Stimulated activated CD4-positive, alpha-beta T cell treated with anti-CD3 and anti-CD28 coated beads, Interleukin-4, amount 100 ng/mL, for 24 hours (primary cell): ENCODE measurements at places on chromosomes 6 and 20.

DNA sequence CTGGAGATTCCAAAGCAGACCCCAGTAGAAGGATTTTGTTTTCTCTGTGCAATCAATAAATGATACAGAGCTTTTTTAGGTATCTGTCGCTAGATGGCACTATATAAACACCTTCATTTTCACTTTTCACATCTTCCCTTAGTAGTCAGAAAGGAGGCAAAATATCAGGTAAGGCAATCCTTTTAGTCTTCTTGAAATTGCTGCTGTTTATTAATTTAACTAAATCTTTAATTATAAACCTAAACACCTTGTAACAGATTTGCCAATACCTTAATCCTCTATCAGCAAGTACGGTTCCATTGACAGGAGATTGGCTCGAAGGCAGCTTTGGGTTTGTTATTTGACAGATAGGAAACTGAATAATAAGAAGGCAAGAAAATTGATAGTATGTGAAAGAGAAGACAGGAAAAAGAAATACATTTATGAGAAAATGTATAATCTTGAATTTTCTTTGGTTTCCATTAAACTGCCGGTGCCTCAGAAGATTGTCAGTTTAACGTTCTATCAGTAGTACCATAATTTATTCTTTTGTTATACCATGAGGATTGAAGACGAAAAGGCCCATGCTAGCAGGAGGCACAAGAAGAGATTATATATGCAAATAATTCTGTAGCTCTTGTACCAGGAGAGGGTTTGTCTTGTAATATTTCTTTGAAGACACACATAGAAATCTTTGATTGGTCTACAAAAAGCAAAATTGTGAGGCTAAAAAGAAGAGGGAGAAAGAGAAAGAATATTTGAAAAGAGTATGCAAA, 23.5 kb upstream of the IBTK start:
- no peak for DNase-seq

- no peak for DNase-seq
These were observed 509.9 kb upstream of the POU3F2 start for GRCh38 chr6:98324446-98324845.

GRCh38 chr6:169092375-169092774, 161.3 kb downstream of the THBS2 start:
- no peak for DNase-seq

- DNase-seq = no peak
These were observed 990.9 kb downstream of the EPHA7 start for GRCh38 chr6:92428448-92428847.

DNA sequence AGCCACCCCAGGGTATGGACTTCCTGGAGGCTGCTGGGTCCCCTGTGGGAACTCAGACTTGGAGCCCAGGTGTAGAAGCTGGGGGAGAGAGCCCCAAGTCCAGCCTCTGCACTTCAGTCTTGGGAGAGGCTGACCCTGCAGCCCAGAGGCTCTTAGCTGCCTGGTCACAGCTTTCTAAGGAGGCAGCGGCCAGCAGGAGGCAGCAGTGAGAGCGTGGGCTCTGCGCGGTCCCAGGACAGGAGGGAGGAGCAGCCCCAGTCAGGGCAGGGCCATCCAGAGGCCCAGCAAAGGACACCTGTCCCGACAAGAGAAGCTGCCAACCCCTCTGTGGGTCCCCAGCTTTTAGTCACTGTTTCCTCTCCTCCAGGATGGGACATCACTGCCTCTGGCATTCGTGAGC, 9.4 kb downstream of the TREML2 start:
- DNase-seq = peak; percentile 30

DNA sequence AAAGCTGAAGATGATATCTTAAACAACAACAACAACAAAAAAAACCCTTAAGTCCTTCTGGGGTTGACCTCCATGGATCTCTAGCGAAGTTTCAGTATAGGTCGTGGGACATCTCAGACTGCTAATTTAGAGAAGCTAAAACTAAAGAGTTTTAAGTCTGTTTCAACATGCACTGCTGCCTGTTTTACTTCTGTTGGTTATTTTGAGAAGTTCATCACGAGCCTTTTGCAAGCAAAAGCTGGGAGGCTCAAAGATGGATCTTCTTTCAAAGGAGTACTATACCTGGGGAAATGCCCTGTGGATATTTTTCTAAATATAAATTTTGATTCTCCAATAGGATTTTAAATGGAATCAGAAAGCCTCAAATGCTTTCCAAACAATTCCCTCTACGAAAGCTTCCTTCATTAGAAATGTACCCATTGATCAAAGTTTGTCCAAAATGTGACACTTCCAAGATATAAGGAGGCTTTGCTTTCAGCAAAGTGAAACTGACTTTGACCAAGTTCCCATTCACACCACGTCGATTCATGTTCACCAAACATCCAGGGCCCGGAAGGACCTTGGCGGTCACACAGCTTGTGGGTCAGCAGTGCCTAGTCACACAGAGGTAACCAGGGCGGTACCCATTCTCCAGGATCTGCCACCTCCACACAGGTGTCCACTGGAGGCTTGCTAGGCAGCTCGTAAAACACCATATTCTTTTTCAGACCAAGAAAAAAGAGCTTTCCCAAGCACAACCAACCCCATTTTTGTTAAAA, 94.7 kb upstream of the QKI start:
- no peak for DNase-seq

GRCh38 chr6:157088841-157089240, 234.5 kb downstream of the TMEM242 start:
- no peak for DNase-seq

DNA sequence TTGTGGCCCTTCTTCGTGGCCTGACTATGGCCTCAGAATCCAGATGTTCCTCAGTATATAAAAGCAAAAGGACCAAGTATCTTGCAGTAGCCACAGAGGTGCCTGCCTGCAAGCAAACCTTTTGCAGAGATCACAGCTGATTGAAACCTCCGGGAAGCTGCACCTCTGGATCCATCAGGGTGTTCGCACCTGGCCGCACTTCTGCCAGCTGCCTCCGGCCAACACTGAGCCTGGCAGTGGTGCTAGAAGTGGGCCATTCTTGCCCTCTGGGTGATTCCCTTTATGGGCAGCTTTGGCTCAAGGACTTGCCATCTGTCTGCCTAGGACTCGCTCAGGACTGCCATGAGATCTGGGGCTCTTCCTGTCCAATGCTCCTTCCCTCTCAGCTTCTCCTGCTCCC, 214.6 kb upstream of the ECI2 start:
- DNase-seq = no peak

- DNase-seq = no peak
These were observed 56.6 kb downstream of the MAFB start for GRCh38 chr20:40632346-40632976.

DNA sequence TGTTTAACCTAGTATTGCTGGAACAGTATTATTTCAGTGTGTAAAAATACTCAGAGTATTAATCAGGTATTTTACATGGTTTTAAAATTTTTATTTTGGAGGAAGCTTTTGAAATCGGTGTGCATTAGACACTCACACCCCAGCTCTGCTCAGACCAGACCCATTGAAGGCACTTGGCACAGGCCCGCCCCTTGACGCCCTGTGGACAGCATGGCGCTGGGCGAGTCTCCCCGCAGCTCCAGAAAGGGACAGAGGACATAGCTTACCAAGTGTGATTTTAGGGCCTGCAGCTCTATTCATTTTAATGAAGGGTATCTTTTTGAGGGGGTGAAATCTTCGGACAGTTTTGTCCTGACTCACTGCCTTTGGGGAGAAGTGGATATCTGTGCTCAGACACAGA, 164.5 kb downstream of the CDH4 start:
- DNase-seq = no peak

- DNase-seq = no peak
These were observed 158.1 kb downstream of the TBXT start for GRCh38 chr6:166009385-166010031.

GRCh38 chr20:58611236-58612030, 39.6 kb upstream of the STX16 start:
- DNase-seq = no peak

GRCh38 chr20:22696759-22697158, 112.4 kb upstream of the FOXA2 start:
- no peak for DNase-seq

DNA sequence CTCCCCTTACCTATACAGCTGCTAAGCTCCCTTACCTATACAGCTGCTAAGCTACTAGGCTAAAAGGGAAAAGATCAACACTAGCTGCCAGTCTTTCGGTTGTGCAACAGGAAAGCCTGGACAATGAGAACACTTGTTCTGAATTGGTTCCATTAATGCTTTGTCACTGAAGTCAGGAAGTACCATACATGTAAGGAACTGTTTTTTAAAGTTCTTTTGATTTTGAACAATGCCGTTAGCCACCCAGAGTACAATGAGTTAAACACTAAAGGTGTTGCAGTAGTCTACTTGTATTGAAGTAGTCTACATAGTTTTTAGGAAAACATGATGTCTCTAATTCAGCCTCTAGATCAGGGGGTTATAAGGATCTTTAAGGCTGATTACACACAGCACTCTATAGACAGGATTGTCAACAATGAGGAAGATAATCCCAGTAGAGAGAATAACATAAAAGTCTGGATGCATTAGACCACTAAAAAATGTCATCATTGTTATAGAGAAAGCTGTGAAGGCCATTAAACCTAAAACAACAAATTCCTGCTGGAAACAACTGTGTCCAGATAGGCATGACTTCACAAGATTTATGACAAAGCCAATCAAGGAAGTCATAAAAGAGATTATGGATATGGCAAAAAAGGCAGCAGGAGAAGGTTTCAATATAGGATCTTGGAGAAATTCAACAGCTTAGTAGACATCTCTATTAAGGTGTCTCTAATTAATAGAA, 306.3 kb downstream of the PHF3 start:
- DNase-seq = no peak

DNA sequence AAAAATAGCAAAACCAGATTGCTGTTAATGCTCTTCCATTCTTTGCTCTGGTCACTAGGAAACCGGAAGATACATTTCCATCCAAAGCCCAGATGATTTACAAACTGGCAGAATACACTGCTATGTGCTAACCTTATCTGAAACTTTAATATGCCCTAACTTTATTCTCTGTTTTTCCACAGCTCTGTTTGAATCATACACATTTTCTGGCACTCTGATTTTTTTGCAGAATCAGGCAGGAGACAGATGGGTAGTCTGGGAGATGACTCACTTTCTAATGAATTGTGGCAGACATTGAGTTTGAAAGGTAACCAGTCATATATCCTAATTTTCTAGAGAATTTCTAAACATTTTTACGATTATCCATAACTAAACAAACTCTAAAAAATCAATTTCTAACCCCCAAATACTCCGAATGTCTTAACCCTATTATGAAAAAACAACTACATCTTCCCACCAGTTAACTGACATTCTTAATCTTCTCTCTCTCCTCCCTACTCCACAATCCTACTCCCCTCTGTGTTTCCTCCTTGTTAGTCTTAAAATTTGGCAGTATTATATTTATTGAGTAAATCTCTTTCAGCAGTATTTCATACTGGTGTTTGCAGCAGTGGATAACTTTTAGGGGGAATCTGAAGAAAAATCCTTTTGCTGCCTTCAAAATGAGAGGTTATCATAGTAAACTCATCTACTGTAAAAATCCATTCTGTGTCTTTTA, 63.5 kb downstream of the MAN1A1 start:
- no peak for DNase-seq

- no peak for DNase-seq
These were observed 65.7 kb downstream of the SULF2 start for GRCh38 chr20:47719625-47720024.

GRCh38 chr6:125379174-125379573, 77.4 kb upstream of the HDDC2 start:
- DNase-seq = no peak

DNA sequence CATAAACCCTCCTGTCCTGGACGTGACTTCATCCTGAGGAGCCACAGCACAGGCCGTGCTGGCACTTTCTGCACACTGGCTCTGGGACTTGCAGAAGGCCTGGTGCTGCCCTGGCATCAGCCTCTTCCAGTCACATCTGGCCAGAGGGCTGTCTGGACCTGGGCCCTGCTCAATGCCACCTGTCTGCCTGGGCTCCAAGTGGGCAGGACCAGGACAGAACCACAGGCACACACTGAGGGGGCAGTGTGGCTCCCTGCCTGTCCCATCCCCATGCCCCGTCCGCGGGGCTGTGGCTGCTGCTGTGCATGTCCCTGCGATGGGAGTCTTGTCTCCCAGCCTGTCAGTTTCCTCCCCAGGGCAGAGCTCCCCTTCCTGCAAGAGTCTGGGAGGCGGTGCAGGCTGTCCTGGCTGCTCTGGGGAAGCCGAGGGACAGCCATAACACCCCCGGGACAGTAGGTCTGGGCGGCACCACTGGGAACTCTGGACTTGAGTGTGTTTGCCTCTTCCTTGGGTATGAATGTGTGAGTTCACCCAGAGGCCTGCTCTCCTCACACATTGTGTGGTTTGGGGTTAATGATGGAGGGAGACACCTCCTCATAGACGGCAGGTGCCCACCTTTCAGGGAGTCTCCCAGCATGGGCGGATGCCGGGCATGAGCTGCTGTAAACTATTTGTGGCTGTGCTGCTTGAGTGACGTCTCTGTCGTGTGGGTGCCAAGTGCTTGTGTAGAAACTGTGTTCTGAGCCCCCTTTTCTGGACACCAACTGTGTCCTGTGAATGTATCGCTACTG, 22.0 kb upstream of the PYGB start:
- DNase-seq = no peak

- DNase-seq = no peak
These were observed 61.6 kb upstream of the JAG1 start for GRCh38 chr20:10735195-10735949.

- no peak for DNase-seq
These were observed 78.8 kb downstream of the VEGFA start for GRCh38 chr6:43848671-43849391.

DNA sequence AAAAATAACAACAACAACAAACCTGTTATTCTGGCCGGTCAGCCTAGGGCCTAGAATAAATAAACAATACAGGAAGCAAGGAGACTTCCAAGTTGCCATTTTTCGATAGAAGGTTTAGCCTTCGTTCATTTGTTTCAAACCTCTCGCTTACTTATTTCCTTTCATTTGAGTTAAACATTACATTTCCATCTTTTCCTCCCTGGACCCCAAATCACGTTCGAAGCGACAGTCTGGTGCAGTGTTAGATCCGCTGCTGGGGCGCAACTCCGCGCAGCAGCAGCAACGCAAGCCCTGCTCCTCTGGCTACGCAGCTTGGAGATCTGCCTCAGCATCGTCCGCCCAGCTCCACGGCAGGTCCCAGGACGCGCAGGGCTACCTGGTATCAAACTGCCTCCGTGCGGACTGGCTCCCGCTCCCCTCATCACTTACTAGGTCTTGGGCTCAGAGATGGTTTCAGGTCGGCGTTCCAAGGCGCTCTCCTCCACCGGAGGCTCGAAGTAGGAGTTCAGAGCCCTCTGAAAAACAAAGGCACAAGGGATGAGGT, 530 bp downstream of the TDP2 start:
- peak; percentile 49 for DNase-seq

- no peak for DNase-seq
These were observed 38.2 kb upstream of the NKX2-4 start for GRCh38 chr20:21435576-21435975.

DNA sequence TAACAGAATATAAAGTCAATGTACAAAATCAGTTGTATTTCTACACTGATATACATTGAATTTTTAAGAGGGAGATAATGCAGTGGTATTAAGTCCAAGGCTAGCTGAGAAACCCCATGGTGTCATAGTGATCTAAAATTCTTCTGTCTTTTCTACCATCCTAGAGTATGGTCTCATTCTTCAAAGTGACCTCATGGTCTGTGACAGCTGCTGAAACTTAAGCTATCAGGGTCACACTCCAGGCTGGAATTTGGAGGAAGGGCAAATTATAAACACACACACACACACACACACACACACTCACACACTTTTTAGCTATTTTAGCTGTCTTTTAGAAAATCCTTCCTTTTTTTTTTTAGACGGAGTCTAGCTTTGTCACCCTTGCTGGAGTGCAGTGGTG, 47.3 kb upstream of the DYNLRB1 start:
- no peak for DNase-seq

- no peak for DNase-seq
These were observed 8.8 kb downstream of the RPL10A start for GRCh38 chr6:35477028-35477427.
